ENCODE measurements at places on chromosomes 3 and 15.

GRCh38 chr3:123668906-123669305, 84.1 kb upstream of the HACD2 start:
- no peak for DNase-seq

GRCh38 chr15:79265987-79266579, 16.4 kb upstream of the ANKRD34C start:
- DNase-seq = no peak

GRCh38 chr15:67100801-67101581, 35.6 kb downstream of the SMAD3 start:
- no peak for DNase-seq

- DNase-seq = no peak
Observed at GRCh38 chr3:149634072-149634471, 23.8 kb downstream of the WWTR1 start.

DNA sequence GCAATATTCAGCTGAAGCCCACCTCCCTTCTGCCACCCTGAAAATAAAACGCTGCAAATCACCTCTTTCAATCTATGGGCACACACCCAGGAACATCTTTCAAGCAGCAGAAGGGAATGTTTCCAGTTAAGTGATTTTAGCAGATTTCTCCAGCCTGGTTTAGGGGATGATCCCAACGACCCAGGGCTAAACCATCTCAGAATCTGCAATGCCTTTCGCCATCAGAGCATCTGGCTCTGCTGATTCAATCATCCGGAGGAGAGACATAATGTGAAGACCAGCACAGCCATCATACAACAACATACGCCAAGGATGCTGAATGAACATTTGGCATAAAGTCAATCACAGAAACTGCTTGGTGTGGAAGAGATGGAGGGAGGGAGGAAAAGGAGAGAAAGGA, 15.5 kb upstream of the LRRN1 start:
- DNase-seq = no peak

DNA sequence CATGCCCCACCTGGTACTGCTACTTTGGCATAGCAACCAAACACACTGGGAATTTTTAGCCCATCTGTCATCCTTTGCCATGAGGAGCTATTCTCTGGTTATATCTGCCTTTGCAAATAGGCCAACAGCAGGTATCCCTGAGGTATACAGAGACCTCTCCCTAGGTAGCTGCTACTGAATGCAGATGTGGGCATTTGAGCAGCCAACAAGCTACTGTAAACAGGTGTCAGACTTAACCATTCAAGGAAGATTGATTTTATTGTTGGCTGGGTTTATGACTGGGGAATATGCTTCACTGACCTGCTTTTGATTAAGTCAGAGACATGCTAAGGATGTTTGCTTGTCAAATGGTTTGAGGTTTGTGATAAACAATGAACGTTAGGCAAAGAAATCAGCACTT, 183.2 kb downstream of the OXSM start:
- DNase-seq = no peak

- no peak for DNase-seq
Observed at GRCh38 chr3:149509526-149509925, 35.0 kb downstream of the TM4SF4 start.

All from IMR-90 (cell line).